ENCODE measurements at places on chromosomes 11 and 22. TPM values are rescaled to one million over a fixed set of nuclear protein-coding genes. Genes with fewer than 3 reads are reported as not detected.

OR51B4 gene
- total RNA-seq, result not detected

POU2AF2 gene
- total RNA-seq, result not detected

C22orf31 gene
- not detected for total RNA-seq

FBXO3 gene
- 18.6 TPM for total RNA-seq

All from activated T-helper 1 cell treated with anti-CD3 and anti-CD28 coated beads, Interleukin-12 subunit alpha, Interleukin-12 subunit beta, Interleukin-2, Interleukin-4 antibody, amounts not matched to agents 30 ng/mL and 10 ng/mL and 1 ng/mL, durations not matched to agents 14 hours and 24 hours and 36 hours (primary cell).